ENCODE measurements at places on chromosomes 7 and 10. TPM values are rescaled to one million over a fixed set of nuclear protein-coding genes. Genes with fewer than 3 reads are reported as not detected.

Gene ADAM12
- 0.18 TPM for total RNA-seq

Gene ZNF800
- total RNA-seq = 48.1 TPM

Gene AGMO
- 25.7 TPM for total RNA-seq

Gene BMPER
- total RNA-seq = 17.3 TPM

Gene PTPRZ1
- not detected for total RNA-seq

Gene FANK1
- total RNA-seq = not detected

Gene CHCHD1
- 30.7 TPM for total RNA-seq

Gene CYP3A4
- 16.5 TPM for total RNA-seq

Gene PRF1
- total RNA-seq = 12.4 TPM

Gene CNNM1
- 2.5 TPM for total RNA-seq

Gene RBM28
- total RNA-seq = 142 TPM

Gene SAP25
- 11.5 TPM for total RNA-seq

Gene LRIT1
- not detected for total RNA-seq

Gene LIPM
- not detected for total RNA-seq

Gene ADK
- 7.4 TPM for total RNA-seq

Gene COL1A2
- 31.8 TPM for total RNA-seq

Gene LIPF
- not detected for total RNA-seq

Gene UNC5B
- 52.5 TPM for total RNA-seq

Gene KCP
- 6.3 TPM for total RNA-seq

Gene RBP4
- 1.7 TPM for total RNA-seq

Gene NKX2-3
- 4.9 TPM for total RNA-seq

Gene NPY
- not detected for total RNA-seq

Gene C7orf33
- total RNA-seq = not detected

Gene OR2AE1
- total RNA-seq = not detected

Data from Peyer's patch (tissue), 4 donors.